ENCODE measurements at places on chromosomes 13 and 19. TPM values are rescaled to one million over a fixed set of nuclear protein-coding genes. Genes with fewer than 3 reads are reported as not detected.

GRCh38 chr19:46766569-46767317 lies 20.5 kb upstream of the STRN4 start:
- H3K4me1 ChIP-seq = peaks cover 4% of the 10 kb centered on the region
- H3K27me3 ChIP-seq = no peaks in the 10 kb centered on the region
- no peak overlapping the region for H3K4me3 ChIP-seq

DNA sequence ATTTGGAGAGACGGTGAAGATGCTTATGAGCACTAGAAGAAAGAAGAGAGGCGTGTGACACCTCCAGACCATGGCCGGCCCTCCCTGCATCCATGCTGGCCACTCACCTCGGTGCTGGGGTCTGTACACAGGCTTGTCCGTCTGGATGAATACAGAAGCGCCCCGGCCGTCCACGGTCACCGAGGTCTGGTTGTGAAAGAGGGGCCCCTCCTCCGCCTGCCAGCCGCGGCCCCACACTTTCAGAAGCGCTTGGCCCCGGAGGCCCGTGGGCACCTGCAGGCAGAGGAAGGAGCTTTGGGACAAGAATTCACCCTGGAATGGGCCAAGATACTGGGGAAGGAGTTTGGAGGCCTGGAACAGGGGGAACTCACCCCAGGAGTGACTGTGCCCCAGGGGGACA lies 15.1 kb downstream of the CPAMD8 start:
- H3K4me1 ChIP-seq = no peaks in the 10 kb centered on the region
- no peaks in the 10 kb centered on the region for H3K27me3 ChIP-seq
- no peak for DNase-seq
- no peak overlapping the region for H3K4me3 ChIP-seq

DNA sequence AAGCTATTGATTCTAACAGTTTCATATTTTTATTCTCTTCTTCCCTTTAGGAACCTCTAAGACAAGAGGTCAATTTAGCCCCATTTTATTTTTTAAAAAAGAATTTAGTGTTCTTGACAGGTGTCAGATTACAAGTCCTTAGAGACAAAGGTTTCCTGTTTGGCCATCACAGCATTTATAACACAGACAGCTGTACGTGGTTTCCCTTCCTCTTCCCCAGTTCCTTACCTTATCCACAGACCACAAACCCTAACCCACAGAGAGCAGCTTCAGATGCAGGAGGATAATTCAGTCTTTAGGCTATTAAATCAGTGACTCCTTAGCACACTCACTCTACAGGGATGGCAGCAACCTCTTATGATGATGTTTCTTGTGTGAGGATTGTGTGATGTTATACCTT lies 1210.1 kb downstream of the DIAPH3 start:
- no peak overlapping the region for H3K27ac ChIP-seq
- no peaks in the 10 kb centered on the region for H3K36me3 ChIP-seq
- no peak overlapping the region for H3K4me3 ChIP-seq

WDR87 gene
- not detected for total RNA-seq

TRPM4 gene
- 38.8 TPM for total RNA-seq

LILRA6 gene
- total RNA-seq = 2.7 TPM

Measured in esophagus muscularis mucosa (tissue), 4 donors.